ENCODE measurements at places on chromosomes 7 and 10.

DNA sequence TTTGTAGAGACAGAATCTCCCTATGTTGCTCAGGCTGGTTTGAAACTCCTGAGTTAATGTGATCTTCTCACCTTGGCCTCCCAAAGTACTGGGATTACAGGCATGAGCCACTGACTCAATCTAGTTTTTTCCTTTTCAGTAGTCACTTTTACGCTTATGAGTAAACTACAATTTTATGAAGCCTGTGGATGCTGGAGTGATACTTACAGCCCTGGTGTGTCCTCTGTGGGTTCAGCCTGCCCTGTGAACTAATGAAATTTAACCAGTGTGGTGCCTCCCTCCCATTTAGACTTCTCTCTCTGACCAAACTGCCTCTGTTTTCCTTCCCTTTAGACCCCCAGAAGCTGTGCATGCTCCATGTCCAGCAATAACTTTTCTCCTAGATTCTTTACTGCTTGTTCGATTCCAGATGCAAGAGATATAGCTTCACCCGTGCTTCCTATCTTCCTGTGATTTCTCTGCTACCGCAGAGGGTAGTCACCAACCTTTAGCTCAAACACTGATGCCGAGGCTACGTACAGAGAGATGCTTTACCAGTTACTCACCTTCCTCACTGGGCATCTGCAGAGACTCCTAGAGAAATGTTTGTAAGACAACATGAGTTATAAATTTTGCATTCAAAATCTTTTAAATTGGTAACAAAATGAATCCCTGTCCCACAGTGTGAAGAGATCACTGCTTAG, 90.8 kb downstream of the KIAA1217 start:
- DNase-seq = no peak

- DNase-seq = no peak
Observed at GRCh38 chr7:141549582-141549981, 1.6 kb upstream of the AGK start.

DNA sequence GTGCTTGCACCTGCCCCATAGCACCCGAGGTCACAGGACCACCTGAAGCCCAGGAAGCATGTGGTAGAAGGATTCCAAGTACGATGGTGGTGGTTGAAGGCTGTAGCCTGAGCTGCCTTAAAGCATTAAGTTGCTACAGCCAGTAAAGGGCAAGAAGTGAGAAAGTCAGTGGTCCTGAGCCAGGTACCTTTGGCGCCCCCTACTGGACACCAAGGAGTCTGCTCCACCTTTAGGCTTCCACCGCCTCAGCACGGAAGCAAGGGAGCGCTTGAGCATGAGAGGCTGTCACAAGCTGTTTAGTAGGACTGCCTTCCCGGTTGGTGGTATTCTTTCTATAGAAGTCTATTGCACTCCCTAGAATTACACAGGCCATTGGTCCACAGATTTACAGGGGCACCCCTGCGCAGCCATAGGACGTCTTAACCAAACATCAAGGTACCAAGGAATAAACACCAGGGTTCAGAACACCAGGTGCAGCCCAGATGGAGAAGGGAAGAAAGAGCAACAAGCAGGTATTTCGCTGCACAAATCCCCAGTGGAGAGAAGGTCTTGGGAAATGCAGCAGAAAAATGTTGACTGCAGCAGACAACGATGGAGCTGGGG, 2.2 kb downstream of the CRTAC1 start:
- DNase-seq = peak; percentile 54

- DNase-seq = no peak
Observed at GRCh38 chr10:44416936-44417335, 32.0 kb upstream of the CXCL12 start.

- no peak for DNase-seq
Observed at GRCh38 chr10:32039734-32040133, 16.5 kb downstream of the KIF5B start.

DNA sequence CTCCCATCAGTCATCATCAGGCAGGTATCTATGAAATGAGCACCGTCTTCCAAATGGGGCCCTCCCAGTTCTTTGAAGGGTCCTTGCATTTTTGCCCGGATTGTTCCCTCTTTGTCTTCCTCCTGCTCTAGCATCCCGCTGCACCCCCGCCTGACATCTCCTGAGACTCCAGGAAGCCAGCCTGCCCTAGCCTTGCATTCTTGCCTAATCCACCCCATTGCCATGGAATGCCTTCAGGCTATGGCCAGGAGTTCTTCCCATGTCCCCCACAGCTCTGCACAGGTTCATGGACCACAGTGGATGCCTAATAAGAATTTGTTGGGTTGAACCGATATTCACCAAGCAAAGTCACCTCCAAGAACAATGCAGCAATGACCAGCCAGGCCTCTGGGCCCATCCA, 62.1 kb downstream of the ZMIZ1 start:
- DNase-seq = no peak

DNA sequence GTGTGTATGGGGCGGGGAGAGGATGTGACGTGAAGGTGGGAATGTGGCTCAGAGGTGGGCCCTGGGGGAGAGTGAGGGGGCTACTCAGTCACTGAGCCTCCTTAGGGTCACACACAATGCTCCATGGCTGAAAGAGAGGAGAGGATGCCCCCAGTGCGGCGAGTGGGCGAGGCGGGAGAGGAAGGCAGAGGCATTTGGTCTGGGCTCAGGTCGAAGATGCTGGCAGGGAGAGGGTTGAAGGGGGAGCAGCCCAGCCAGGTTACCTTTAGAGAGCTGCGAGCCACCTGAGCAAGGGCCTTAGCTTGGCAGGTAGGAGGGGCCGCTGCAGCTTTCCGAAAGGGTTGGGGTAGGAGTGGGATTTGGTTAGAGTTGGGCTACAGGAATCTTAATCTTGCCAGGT, 4.7 kb upstream of the LOXL4 start:
- no peak for DNase-seq

DNA sequence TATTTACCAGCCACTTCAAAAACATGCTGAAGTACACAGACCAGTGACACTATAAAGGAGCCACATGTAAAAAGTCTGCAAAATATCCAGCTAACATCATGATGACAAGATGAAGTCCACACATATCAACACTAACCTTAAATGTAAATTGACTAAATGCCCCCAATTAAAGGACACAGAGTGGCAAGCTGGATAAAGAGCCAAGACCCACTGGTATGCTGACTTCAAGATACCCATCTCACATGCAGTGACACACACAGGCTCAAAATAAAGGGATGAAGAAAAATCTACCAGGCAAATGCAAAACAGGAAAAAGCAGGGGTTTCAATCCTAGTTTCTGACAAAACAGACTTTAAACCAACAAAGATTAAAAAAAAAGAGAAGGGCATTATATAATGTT, 12.9 kb upstream of the C10orf88 start:
- no peak for DNase-seq

Measured in CD4-positive, alpha-beta T cell treated with Interleukin-10 for 1 hour (primary cell).